ENCODE measurements at places on chromosomes 12 and 14. TPM values are rescaled to one million over a fixed set of nuclear protein-coding genes. Genes with fewer than 3 reads are reported as not detected.

The RPAP3 gene
- total RNA-seq: 49.4 TPM

The NANOG gene
- not detected for total RNA-seq

The A2ML1 gene
- total RNA-seq: not detected

The EML1 gene
- 1.5 TPM for total RNA-seq

- H3K27ac ChIP-seq: no peak overlapping the region
- no peaks in the 10 kb centered on the region for H3K36me3 ChIP-seq
- no peaks in the 10 kb centered on the region for H3K27me3 ChIP-seq
- peak overlapping the region; percentile 91 for H3K4me3 ChIP-seq
- peaks cover 14% of the 10 kb centered on the region for H3K4me1 ChIP-seq
Measured at GRCh38 chr14:34460841-34461240, 1.2 kb downstream of the SPTSSA start.

DNA sequence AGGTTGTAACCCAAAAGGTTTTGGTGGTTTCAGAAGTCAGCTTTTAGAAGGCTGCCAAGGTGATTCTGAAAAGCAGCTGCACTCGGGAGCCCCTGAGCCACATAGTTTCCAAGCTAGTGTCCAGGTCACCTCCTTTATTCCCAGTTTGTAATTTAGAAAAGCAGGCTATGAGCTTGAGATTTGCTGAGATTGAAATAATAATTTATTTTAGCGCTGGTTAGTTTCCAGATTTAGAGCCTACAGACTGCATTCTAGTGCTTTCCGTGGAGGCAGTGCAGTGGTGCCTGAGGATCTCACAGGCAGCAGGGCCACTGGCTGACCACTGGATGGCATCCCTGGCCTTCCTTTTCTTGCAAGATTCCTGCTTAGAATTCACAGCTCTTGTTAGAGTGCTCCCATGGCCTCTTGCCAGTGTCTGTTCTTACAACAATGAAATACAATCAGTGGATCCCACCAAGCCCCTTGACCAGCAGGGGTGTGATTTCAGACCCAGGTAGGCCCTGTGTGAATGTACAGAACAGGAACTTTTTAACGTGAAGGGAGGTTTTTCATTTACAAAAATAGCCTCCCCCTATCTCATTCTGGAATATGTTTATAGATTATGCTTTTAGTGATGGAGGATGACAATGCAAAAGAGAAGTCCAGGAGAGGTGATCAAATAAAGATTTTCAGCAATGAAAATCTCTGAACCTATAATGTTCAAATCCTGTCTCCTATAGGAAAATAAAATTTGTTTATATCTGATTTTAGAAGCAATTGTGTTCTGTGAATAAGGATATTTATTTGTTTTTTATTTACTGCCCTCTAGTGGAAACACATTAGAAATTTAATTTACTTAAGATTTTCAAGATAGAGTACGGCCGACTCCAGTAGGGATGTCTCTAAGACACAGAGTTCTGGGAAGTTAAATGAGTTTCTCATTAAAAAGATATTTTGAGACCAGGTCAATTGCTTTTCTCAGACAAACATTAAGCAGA, 362.1 kb upstream of the STXBP6 start:
- DNase-seq: no peak
- H3K4me3 ChIP-seq: no peak overlapping the region
- H3K4me1 ChIP-seq: no peaks in the 10 kb centered on the region
- H3K27ac ChIP-seq: no peak overlapping the region
- no peaks in the 10 kb centered on the region for H3K36me3 ChIP-seq
- no peaks in the 10 kb centered on the region for H3K27me3 ChIP-seq

DNA sequence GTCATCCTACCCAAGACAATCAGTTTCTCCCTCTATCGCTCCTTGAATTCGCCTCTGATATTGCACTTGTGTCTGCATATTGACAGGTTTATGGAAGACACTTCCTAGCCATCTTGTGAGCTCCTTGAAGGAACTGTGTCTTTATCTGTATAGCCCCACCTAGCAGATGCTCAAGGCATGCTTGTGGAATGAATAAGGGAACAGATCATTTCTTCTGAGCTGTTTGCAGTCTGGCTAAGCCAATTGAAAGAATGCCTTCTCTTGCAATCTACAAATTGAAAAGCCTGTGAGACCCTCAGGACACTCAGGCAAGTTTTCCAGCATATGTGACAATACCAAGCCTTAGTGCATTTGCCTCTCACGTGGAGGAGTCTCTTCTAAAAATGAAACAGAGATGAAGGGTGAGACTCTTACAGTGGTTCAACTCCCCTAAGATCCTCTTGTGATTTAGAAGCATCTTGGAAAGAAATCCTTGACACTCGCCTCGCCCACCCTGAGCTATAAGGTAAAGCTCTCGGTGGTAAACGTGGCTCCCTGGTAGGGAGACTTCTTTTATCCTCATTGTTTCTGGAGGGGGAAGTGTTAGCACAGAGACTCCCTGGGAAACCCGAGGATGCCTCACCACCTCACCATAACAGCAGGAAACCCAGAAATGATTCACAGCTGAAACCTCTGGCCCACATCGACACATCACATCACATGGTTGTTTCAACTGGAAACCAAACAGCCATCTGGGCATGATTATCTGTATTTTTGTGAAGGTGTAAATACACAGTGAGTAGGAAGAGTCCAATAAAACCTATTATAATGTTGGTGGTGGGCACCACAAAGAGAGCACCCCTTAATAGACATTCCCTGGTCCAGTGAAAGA, 112.3 kb upstream of the BCL2L14 start:
- no peaks in the 10 kb centered on the region for H3K27me3 ChIP-seq
- H3K4me3 ChIP-seq: peak overlapping the region; percentile 50
- H3K36me3 ChIP-seq: no peaks in the 10 kb centered on the region
- H3K4me1 ChIP-seq: peaks cover 37% of the 10 kb centered on the region
- H3K27ac ChIP-seq: peak overlapping the region; percentile 90

GRCh38 chr14:76311079-76311758, 64.7 kb upstream of the ESRRB start:
- no peak overlapping the region for H3K27ac ChIP-seq
- DNase-seq: no peak
- H3K4me3 ChIP-seq: no peak overlapping the region

GRCh38 chr12:117643971-117644370, 282.5 kb upstream of the NOS1 start:
- no peak overlapping the region for H3K4me3 ChIP-seq
- no peak overlapping the region for H3K27ac ChIP-seq
- H3K36me3 ChIP-seq: no peaks in the 10 kb centered on the region
- DNase-seq: no peak
- H3K27me3 ChIP-seq: no peaks in the 10 kb centered on the region

- peaks cover 5% of the 10 kb centered on the region for H3K27me3 ChIP-seq
- H3K27ac ChIP-seq: no peak overlapping the region
- no peak for DNase-seq
- no peaks in the 10 kb centered on the region for H3K36me3 ChIP-seq
- no peak overlapping the region for H3K4me3 ChIP-seq
- peaks cover 9% of the 10 kb centered on the region for H3K4me1 ChIP-seq
Measured at GRCh38 chr12:25257590-25258324, 7.0 kb upstream of the KRAS start.

- no peaks in the 10 kb centered on the region for H3K27me3 ChIP-seq
- peak overlapping the region; percentile 92 for H3K27ac ChIP-seq
- no peak for DNase-seq
- peaks cover 40% of the 10 kb centered on the region for H3K36me3 ChIP-seq
Measured at GRCh38 chr14:102817318-102817717, 40.1 kb downstream of the TRAF3 start.

DNA sequence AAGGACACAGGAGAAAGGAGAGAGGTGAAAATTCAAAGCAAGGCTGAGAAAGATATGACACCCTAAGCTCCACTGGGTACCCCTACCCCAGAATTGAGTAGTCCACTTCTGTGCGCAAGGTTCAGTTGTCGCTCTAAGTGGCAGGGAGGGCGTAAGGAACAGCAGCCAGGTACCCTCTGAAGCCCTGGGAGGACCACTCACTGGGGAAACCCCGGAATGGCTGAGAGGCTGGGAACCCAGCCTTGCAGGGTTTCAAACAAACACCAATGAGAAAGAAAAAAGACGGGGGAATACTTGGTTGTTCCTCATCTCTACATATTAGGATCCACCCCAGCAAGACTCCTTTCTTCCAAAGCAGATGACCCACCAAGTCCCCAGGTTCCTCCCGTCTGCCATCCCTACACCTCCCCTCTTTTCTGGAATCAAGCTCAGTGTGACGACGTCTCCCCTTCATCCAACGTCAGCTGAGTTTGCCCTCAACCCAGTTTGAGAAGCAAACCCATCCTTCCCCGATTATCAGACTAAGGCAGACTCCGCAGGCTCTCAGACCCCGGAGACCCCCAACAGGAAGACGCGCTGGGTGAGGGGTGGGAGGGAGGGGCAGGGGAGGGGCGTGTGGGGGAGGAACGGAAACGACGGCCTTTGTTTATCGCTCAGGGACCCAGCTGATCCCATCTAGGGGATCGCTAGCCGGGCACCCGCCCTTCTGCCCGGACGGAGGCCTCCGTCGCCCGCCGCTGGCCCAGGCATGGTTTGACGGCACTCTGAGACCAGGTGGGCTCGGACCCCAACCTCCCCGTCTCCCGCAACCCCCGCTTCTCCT, 795 bp downstream of the LMBR1L start:
- H3K4me3 ChIP-seq: peak overlapping the region; percentile 95
- H3K36me3 ChIP-seq: peaks cover 9% of the 10 kb centered on the region
- peak; percentile 36 for DNase-seq

- H3K36me3 ChIP-seq: no peaks in the 10 kb centered on the region
- no peaks in the 10 kb centered on the region for H3K27me3 ChIP-seq
Measured at GRCh38 chr12:110171636-110172035, 47.5 kb downstream of the IFT81 start.

DNA sequence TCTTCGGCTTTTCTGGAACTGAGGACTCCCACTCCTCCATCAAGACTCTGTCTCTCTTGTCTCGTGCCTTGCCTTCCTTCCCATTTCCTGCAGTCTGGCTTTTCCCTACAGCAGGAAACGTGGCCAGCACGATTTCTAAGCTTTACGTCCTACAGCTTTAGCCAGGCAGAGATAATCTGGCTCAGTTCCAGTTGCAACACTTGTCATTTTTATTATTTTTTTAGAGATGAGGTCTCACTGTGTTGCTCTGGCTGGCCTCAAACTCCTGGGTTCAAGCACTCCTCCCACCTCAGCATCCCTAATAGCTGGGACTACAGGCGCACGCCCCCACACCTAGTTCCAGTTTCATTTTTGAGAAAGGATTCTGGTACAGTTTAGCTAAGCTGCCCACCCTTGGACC, 19.9 kb downstream of the CALM1 start:
- DNase-seq: no peak
- H3K36me3 ChIP-seq: no peaks in the 10 kb centered on the region
- H3K27me3 ChIP-seq: no peaks in the 10 kb centered on the region
- H3K27ac ChIP-seq: no peak overlapping the region
- no peak overlapping the region for H3K4me3 ChIP-seq

DNA sequence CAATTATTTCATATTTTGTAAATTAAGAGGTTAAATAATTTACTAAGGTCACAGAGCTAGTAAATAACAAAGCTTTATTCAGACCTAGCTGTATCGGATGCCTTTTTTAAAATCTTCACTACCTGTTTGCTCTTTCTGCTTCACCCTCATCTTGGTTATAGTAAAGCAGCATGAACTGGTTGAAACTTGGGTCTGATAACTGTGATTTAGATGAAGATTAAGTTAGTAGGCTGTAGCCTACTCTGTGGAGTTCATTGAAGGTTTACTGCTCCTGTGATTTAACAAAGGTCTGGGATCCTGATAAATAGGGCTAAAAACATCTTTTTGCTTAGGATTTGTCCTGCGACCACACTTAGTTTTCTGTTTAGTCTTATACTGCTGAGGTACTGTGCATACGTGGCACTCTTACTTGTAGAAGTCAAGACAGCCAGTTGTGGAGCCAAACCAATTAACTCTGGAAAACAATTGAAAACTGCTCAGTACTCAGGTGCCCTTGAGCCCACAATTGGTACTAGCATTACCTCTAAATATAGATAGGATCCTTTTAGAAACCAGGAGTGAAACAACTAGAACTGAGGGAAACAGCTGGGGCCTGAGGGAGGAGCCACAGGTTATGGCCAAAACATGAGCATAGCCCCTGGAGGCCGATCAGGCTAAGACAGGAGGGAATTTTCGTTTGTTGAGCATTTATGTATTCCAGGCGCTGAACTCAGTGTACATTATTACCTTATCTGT, 2.3 kb downstream of the SPATS2 start:
- no peak overlapping the region for H3K27ac ChIP-seq
- H3K4me1 ChIP-seq: peaks cover 23% of the 10 kb centered on the region
- DNase-seq: peak; percentile 43
- H3K4me3 ChIP-seq: no peak overlapping the region
- no peaks in the 10 kb centered on the region for H3K27me3 ChIP-seq

DNA sequence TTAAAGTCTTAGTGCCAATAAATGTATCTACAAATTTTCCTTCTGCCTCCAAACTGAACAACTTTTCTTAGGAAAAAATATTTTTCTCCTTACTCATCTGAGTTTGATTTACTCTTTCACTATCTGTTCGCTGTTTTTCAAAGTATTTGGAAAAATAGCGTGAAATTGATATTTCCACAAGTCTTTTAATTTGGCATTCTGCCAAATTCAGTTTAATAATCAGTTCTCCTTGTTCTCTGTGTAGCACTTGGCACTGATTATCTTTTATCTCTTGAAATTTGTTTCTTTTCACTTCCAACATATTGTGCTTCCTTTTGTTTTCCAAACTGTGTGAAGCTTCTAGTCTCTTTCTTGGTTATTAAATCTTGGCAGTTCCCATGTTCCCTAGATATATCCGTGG, 559.8 kb downstream of the RPL10L start:
- no peak overlapping the region for H3K4me3 ChIP-seq
- no peaks in the 10 kb centered on the region for H3K27me3 ChIP-seq
- H3K36me3 ChIP-seq: no peaks in the 10 kb centered on the region
- no peak overlapping the region for H3K27ac ChIP-seq
- no peaks in the 10 kb centered on the region for H3K4me1 ChIP-seq
- no peak for DNase-seq

- no peak overlapping the region for H3K4me3 ChIP-seq
- DNase-seq: no peak
- H3K4me1 ChIP-seq: no peaks in the 10 kb centered on the region
- peaks cover 7% of the 10 kb centered on the region for H3K27me3 ChIP-seq
- no peak overlapping the region for H3K27ac ChIP-seq
Measured at GRCh38 chr12:5904969-5905368, 40.1 kb downstream of the ANO2 start.

GRCh38 chr14:24984846-24985589, 64.9 kb downstream of the STXBP6 start:
- H3K27ac ChIP-seq: no peak overlapping the region
- H3K4me1 ChIP-seq: no peaks in the 10 kb centered on the region
- no peaks in the 10 kb centered on the region for H3K36me3 ChIP-seq
- H3K4me3 ChIP-seq: no peak overlapping the region
- peaks cover 6% of the 10 kb centered on the region for H3K27me3 ChIP-seq

All from activated CD4-positive, alpha-beta memory T cell treated with anti-CD3 and anti-CD28 coated beads for 36 hours (primary cell).